ENCODE measurements at places on chromosomes 5 and 9.
A peak's percentile ranks its signal among the peaks of the same experiment; 100 is the strongest.

DNA sequence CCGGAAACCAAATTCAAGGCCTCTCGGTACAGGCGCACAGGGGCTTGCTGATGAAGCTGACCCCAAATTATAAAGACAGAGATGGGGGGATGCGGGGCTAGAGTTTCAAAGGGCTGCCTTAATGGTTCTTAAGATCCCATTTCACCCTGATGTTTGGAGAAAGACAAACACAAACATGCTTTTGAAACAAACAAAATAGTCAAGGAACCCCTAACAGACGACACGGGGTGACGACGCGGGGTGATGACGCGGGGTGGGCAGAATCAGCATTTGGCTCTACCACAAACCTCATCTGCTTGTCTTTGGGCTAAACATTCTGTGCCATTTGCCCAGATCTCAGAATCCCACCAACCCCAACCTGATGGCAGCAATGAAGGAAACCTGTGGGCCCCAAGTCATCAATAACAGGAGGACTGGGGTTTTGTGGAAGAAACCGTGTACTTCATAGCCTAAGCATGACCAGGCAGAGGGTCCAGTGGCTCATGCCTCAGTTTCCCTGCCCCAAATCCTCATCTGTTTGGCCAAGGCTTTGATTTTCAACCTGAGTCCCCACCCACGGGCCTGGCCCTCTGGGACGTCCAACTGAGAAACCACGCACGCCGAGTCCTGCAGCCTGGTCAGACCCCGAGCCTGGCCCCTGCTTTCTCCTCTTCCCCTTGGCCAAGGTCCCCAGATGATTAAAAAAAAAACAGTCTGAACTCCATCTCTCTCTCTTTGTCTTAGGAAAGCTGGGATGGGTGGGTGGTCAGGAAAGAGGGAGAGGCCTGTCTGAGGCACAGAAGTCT lies 148.5 kb downstream of the COL23A1 start:
- DNase-seq = no peak

- peak; percentile 73 for DNase-seq
Measured at GRCh38 chr5:1792842-1793266, 6.8 kb downstream of the MRPL36 start.

DNA sequence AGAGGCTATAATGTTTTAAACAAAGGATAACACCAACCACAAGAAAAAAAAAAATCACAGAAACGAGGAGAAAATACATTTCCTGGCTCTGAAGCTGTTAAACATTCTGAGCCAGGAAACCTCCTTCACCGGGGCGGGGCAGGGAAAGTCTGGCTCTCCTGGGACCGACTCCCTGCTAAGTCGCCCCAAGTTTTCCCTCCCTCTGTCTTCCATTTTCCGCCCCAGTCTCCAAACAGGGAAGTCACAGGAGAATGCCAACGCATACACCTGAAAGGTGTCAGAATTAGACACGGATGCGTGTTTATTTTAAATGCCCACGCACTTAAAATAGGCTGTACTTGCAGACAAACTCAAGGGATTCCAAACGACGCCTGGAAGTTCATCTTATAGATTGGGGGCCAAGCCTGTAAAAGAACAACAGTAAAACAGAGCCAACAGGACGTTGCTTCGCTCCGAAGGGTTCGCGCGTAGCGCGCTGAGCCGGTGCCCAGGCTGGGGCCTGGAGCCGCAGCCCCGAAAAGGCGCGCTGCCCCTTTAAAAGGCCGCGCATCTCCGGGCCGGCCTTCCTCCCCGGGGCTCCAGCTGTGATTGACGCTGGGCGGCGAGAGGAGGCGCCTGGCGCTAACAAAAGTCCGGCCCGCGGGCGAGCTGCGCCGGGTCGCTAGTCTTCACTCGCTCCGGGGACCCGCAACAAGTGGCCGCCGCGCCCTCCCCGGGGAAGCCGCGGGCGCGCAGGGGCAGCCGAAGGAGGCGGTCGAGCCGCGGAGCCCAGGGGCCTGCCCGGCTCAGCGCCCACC lies at the start of gene FBXL7:
FBXL7 (plus strand) TSS at position 653 of the 797 bp plus-strand sequence.
- no peak for DNase-seq

DNA sequence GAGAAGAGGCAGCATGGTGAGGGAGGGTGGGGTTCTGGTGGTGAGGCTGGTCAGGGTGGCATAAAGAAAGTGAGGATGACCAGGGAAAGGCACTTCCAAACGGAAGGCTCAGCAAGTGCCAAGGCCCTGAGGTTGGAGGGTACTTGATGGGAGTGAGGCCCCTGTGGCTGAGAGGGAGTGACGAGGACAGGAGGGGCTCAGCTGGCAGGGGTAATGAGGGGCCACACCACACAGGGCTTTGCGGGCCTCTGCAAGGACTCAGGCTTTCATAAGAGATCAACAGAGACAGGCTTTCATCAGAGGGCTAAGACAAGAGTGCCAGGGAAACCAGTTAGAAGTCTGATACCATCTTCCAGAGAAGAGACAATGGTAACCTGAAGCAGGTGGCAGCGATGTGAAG lies 23.6 kb downstream of the ARPC5L start:
- DNase-seq = no peak

GRCh38 chr5:137633896-137634295 lies 102.0 kb downstream of the KLHL3 start:
- DNase-seq = no peak

DNA sequence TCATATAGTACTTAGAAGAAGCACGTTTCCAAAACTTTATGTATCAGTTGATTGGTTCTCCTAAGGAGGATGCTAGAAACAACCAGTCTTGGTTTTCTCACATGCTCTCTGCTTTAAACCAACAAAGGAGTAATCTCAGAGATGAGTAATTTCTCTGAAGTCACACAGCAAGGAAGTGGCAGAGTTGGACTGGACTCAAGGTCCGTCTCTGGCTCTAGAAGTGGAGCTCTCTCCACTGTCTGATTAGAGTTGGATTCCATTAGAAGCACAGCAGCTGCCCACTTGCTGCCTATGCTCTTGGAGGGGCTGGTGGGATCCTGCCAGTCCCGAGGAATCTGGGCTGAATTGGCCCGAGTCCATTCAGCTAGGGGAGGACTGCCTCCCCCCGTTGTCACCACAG lies 21.0 kb downstream of the RALGPS1 start:
- DNase-seq = no peak

Measured in activated effector memory CD4-positive, alpha-beta T cell treated with Interleukin-2 at 50 U/mL for 16 hours (primary cell).